ENCODE measurements at places on chromosomes 12 and 14. TPM values are rescaled to one million over a fixed set of nuclear protein-coding genes. Genes with fewer than 3 reads are reported as not detected.
A peak's percentile ranks its signal among the peaks of the same experiment; 100 is the strongest.

GRCh38 chr12:22254478-22254877 is 80.0 kb downstream of the ST8SIA1 start:
- H3K27me3 ChIP-seq, result peaks cover 26% of the 10 kb centered on the region
- no peaks in the 10 kb centered on the region for H3K36me3 ChIP-seq
- no peak overlapping the region for H3K4me3 ChIP-seq
- H3K27ac ChIP-seq, result no peak overlapping the region
- H3K4me1 ChIP-seq, result no peaks in the 10 kb centered on the region
- no peak for DNase-seq

GRCh38 chr14:82447586-82447985 is 913.9 kb upstream of the SEL1L start:
- H3K36me3 ChIP-seq, result no peaks in the 10 kb centered on the region
- H3K4me1 ChIP-seq, result peaks cover 10% of the 10 kb centered on the region

- peaks cover 18% of the 10 kb centered on the region for H3K4me1 ChIP-seq
- peak overlapping the region; percentile 86 for H3K4me3 ChIP-seq
- DNase-seq, result no peak
- H3K27me3 ChIP-seq, result no peaks in the 10 kb centered on the region
- peak overlapping the region; percentile 50 for H3K27ac ChIP-seq
- H3K36me3 ChIP-seq, result peaks cover 23% of the 10 kb centered on the region
Measured at GRCh38 chr14:31205681-31206535, 1.7 kb downstream of the HECTD1 start.

DNA sequence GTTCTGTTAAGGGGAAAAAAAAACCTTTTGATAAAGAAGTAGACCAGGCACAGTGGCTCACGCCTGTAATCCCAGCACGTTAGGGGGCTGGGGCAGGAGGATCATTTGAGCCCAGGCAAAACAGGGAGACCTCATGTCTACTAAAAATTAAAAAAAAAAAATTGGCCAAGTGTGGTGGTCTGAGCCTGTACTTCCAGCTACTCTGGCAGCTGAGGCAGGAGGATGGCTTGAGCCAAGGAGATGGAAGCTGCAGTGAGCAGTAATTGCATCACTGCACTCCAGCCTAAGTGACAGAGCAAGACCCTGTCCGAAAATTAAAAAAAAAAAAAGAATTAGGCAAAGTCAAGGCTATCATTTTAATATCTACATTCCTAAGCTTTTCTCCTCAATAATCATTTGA is 124.8 kb upstream of the CPM start:
- no peaks in the 10 kb centered on the region for H3K27me3 ChIP-seq
- DNase-seq, result no peak
- no peak overlapping the region for H3K4me3 ChIP-seq

DNA sequence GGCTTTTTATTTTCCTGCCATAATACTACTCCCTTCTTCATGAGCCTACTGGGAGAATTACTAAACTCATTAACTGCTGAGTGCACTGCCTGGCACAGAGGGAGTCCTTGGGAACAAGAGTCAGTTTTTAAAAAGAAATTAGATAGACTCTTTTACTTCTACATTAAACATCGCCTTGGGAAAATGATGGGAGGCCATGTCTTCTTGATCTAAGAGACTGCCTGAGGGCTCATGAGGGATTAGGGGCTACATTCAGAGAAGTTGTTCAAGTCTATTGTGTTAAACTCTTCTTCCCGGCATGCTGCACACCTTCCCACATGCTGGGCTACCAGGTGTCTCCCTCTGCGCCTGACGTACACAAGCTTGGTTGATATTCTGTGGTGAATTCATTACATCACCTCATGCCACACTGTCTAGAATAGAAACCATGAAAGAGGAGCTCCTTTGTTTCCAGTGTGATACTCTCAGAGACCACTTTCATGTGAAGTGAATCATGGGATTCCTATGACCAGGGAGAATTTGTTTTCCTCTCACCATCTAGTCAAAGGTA is 1422.3 kb downstream of the AACS start:
- no peak for DNase-seq
- peaks cover 10% of the 10 kb centered on the region for H3K4me1 ChIP-seq
- H3K36me3 ChIP-seq, result no peaks in the 10 kb centered on the region
- no peak overlapping the region for H3K4me3 ChIP-seq

DNA sequence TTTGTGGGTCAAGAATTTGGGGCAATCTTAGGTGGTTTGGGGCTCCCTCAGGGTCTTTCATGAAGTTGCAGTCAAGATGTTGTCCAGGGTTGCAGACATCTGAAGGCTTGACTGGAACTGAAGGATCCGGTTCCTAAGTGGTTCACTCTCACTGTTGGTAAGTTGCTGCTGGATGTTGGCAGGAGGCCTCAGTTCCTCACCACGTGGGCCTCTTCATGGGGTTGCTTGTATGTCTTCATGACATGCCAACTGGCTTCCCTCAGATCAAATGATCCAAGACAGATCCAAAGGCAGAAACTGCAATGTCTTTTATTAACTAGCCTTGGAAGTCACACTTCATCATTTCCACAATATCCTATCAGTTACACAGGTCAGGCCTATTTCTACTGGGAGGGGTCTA is 49.2 kb downstream of the ARF6 start:
- H3K36me3 ChIP-seq, result no peaks in the 10 kb centered on the region
- no peaks in the 10 kb centered on the region for H3K27me3 ChIP-seq
- no peak for DNase-seq
- H3K4me1 ChIP-seq, result peaks cover 18% of the 10 kb centered on the region
- H3K27ac ChIP-seq, result no peak overlapping the region

Gene ADCY6
- total RNA-seq, result 54.4 TPM

Measured in type B pancreatic cell (in vitro differentiated cells).